ENCODE measurements at places on chromosomes 4 and X. TPM values are rescaled to one million over a fixed set of nuclear protein-coding genes. Genes with fewer than 3 reads are reported as not detected.

The LRIT3 gene
- total RNA-seq, result not detected

The HTR2C gene
- not detected for total RNA-seq

The AMBN gene
- total RNA-seq, result not detected

The PNMA5 gene
- not detected for total RNA-seq

The FRAS1 gene
- total RNA-seq, result under 0.01 TPM

The F8 gene
- total RNA-seq, result 1.1 TPM

The DCAF16 gene
- total RNA-seq, result 31.5 TPM

The TLR6 gene
- 3.9 TPM for total RNA-seq

The KLF8 gene
- total RNA-seq, result not detected

The PAGE5 gene
- total RNA-seq, result not detected

The CHIC1 gene
- total RNA-seq, result 13.1 TPM

The SMIM43 gene
- 1.4 TPM for total RNA-seq

The FAM200B gene
- total RNA-seq, result 16.7 TPM
